Motor neuron (in vitro differentiated cells): ENCODE measurements at places on chromosomes 12 and 14. TPM values are rescaled to one million over a fixed set of nuclear protein-coding genes. Genes with fewer than 3 reads are reported as not detected.

GRCh38 chr12:38282886-38283285, 33.7 kb upstream of the ALG10B start:
- ATAC-seq: no peak

TMEM132C gene
- total RNA-seq: 21.1 and 21.5 TPM in 2 replicates

GRCh38 chr12:94676031-94676641, 25.8 kb upstream of the TMCC3 start:
- ATAC-seq: no peak

- ATAC-seq: no peak
These were observed 655.8 kb upstream of the MGAT4C start for GRCh38 chr12:86911973-86912372.

DNA sequence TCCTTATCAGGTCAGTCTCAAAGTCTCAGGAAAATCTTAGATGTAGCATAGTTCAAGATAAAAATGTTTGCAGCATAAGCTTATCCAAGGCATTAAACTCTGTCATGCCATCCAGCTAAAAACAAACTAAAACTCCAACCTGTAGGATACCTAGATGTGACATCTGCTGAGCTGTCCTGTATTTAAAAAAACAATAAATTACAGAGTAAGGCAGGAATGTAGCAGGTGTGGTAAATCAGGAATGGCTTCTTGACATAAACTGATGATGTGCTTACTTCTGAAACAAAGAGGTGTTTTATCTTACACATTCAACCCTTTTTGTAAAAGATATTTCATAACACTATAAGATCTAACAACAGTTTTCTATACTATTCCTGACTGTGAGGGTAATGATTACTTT, 30.6 kb upstream of the DLGAP5 start:
- ATAC-seq: no peak

GRIP1 gene
- 22.0 and 56.1 TPM in 2 replicates for total RNA-seq

KRT77 gene
- total RNA-seq: 0.34 and 0.38 TPM in 2 replicates

DNA sequence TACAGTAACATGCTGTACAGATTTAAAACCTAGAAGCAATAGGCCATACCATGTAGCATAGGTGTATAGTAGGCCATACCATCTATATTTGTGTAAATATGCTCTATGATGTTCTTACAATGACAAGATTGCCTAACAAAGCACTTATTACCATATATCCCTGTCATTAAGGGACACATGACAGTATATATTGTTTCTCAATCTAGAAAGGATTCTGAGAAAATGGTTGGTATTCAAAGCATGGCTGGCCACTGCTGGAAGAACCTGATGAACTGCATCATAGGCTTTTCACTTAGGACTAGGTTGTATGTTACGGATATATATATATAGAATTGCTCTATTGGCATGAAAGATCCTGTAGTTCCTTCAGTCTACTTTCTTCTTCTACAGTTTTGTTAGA, 125.2 kb upstream of the SLC38A2 start:
- ATAC-seq: no peak

ZFC3H1 gene
- 20.2 and 25.3 TPM in 2 replicates for total RNA-seq

- ATAC-seq: no peak
These were observed 240.3 kb downstream of the SLC15A4 start for GRCh38 chr12:128583453-128583852.

PIP4P1 gene
- total RNA-seq: 31.7 and 33.0 TPM in 2 replicates

ATG101 gene
- total RNA-seq: 37.1 and 40.1 TPM in 2 replicates

PRICKLE1 gene
- 8.4 and 8.5 TPM in 2 replicates for total RNA-seq

- ATAC-seq: no peak
These were observed 33.7 kb downstream of the RASSF8 start for GRCh38 chr12:25992026-25992782.

- ATAC-seq: no peak
These were observed 113.8 kb upstream of the FOXG1 start for GRCh38 chr14:28652782-28653181.

GRCh38 chr14:94602722-94603121, 9.5 kb upstream of the SERPINA3 start:
- ATAC-seq: no peak

DNA sequence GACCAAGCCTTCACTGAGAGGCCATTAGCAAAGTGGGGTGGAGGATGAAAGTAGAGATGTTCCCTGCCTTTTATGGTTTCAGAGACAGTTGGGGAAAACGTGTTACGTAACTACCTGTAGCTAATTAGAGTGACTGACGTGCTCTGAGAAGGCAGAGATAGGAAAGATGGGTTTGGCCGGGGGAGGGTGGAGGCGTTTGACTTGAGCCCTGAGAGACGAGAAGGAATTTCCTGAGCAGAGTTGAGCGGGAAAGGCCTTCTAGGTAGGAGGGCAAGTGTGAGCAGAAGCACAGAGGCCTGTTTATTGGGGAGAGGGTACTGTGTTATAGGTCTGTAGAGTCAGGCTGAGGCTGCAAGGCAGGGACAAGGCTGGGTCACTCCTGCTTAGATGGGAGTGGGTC, 8.6 kb downstream of the TUNAR start:
- ATAC-seq: no peak

DNA sequence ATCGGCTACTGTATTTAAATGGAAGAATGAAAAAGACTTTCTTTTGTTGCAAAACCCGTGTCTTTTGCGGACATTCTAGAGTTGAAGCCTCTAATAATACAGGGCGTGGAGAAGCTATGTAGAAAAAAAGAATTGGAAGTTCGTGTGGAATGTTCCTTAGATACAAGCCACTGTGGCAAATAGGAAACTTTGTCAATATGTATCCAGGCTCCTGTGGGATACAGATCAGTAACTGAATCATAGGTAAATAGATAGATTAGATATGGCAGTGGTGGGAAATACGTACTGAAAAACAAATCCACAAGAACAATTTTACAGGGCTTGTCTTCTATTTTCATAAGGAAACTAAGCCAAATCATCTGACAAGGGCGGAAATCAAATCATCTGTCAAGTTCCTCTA, 245.4 kb downstream of the EGLN3 start:
- no peak for ATAC-seq

DNA sequence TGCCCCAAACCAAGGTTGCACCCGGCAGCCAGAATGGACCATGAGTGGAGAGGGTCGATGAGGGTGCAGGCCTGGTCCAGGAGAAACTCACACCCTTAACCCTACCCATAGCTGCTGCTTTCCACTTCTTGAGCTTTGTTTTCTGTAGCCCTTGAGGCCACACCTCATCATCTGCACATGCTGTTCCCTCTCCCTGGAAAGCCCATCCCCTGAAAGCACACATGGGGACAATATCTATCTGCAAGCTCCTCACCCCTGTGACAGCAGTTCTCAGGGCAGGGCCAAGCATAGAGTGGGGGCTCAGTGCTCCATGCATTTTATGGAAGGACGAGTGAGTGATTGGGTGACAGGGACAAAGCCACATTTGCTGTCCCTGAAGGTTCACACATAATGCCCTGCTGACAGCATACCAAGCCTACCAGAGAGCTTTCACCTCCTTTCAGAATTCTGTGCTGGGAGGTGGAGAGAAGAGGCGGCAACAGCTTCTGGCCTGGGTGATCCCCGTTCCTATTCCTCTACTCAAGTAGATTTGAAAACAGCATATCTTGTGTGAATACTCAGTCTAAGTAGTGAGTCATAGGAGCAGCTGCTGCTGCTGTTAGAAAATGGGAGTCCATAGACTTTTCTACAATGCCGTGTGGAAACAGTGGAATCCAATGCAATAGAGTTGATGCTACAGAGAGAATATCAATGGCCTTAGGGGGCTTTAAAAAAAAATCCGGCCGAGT, 44.6 kb downstream of the SRGAP1 start:
- peak; percentile 59 for ATAC-seq

- no peak for ATAC-seq
These were observed 636 bp upstream of the ARL6IP4 start for GRCh38 chr12:122979908-122980182.

PUS7L gene
- 16.5 and 19.3 TPM in 2 replicates for total RNA-seq

GRCh38 chr12:54166567-54167499, 22.0 kb downstream of the SMUG1 start:
- peak; percentile 81 for ATAC-seq

DNA sequence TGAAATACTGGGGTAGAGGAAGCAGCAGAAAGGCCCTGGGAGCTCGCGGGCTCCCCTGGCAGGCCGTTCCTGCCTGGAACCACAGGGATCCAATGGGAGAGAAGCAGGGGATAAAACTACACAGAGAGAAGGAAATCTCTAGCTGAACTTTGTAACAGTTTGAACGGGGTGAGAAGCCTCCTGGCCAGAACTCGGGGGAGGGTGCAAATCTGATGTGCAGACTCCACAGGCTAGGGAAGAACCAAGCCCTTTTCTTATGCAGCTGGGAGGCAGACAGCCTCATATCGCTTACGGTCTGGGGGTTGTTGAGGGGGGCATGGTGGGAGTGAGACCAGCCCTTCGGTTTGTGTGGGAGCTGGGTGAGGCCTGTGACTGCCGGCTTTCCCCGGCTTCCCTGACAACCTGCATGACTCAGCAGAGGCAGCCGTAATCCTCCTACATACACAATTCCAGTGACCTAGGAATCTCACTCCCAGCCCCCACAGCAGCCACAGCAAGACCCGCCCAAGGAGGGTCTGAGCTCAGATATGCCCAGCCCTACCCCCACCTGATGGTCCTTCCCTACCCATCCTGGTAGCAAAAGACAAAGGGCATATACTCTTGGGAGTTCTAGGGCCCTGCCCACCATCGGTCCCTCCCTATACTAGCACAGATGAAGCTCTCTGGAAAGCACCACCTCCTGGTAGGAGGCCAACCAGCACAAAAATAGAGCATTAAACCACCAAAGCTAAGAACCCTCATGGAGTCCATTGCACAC, 143.0 kb downstream of the TMTC1 start:
- ATAC-seq: peak; percentile 27

DNA sequence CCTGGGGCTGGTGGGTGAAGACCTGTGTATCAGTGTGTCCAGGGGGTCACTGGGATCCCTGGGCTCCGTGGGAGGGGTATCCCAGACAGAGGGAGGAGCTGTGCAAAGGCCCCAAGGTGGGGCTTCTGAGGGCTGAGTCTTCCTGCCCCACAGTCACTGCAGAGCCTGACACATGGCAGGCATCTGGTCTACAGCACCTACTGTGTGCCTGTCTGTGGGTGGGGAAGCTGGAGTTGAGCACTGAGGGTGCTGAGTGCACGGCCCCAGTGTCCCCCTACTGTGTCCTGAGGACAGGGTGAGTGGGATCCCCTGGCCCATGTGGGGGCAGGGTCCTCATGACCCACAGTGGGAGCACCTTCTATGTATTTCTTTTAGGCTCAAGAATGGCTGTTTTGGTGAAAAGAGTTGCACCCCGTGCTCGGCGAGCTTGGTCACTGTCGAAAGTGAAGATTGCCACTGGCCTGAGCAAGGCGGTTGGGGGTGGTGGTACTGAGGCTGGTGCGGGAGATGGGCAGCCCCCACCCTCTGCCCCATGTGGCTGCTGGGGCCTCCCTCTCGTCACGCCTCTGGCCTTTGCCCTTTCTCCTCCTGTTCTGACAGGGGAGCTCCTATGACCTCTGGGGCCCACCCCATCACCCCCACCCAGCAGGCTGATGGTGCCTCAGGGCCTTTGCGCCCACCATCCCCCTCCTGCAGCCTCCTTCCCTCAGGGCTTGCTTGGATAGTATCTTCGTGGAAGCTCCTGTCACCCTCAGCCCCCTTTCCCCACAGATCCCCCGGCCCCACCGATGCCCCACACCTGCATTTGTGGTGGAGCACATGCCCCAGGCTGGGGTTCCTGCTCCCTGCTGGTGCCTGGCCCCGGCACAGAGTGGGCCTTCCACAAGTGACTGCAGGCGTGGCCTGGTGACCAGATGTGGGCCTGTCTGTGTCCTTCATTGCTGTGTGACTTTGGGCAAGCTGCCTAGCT, 55.8 kb downstream of the BEGAIN start:
- ATAC-seq: no peak

DNA sequence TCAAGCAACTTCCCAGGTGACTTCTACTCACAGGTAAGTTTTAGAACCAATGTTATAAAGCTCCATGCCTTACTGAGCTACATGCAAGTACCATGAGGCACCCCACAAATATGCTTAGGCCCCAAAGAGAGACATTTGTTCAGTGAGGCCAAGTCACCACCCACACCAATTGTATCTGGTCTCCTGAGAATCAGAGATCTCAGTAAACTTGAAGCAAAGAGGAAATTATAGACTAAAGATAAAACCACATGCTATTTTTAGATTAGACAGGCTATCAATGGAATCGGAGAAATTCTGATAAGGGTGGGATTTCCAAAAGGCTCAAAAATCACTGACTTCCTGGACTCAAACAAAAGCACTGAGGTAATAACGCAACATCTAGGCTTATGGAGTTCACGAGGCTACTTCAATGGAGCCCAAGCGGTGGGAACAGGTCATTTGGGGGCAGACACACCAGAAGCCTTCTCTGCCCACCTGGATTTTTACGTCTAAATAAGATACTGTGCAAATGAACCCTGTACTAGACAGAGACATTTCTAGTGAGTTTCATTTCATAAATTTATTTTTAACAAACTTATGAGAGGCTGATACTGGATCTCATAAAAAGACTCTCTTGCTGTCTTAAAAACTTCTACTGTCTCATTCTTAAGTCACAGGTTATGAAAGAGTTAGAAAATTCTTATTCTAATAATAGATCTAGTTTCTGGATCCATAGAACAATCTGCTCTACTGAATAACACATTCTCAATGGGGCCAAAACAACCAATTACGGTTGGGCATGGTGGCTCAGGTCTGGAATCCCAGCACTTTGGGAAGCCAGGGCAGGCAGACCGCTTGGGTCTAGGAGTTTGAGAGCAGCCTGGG, 7.7 kb downstream of the SLC15A4 start:
- no peak for ATAC-seq

DNA sequence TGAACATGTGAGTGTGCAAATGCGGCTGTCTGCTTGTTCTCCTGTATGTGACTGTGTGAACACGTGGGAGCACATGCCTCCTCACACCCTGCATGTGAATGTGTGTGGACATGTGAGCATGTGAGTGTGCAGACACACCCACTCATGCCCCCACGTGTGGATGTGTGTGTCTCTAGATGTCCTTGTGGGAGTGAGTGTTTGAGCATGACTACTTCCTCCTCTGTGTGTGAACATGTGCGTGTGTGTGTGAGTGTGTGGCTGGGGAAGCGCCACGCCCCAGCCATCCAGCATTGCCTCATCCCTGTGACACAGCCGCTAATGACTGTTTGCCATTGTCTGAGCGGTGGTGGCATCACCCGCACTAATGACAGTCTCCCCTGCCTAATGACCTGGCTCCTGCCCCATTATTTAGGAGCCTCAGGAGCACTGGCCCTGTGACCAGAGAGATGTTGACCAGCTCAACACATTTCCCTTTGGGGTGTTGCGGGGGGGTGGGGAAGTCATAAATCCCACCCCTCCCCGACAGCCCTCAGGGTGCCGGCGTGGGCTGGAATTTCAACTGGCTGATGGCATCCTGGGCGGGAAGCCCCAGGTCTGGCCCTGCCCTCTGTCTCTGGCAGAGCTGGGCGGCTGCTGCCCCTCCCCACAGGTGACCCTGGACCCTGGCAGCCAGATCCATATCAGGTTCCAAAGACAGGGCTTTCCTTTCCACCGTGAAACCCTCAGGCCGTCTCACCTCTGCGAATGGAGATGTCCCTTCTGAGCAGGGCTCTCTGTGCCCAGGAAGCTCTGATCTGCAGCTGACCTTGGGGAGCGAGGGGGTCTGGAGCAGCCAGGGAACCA, 11.5 kb upstream of the KRT80 start:
- ATAC-seq: peak; percentile 92
